AG08396 (cell line): ENCODE measurements at places on chromosomes 13 and 19.

DNA sequence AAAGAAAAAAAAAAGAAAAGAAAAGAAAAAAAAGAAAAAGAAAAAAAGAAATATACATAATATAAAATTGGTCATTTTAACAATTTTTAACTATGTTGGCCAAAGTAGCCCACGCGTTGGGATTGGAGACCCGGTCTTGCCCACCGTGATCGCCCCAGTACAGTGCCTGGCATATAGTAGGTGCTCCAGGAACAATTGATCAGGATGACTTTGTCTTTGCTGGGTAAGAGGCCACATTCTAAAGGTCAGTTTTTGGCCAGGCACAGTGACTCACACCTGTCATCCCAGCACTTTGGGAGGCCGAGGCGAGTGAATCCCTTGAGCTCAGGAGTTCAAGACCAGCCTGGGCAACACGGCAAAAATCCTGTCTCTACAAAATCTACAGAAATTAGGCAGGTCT is 3.8 kb upstream of the ANGPTL4 start:
- DNase-seq: no peak

GRCh38 chr13:87680298-87680697 is 9.1 kb downstream of the SLITRK5 start:
- DNase-seq: no peak

DNA sequence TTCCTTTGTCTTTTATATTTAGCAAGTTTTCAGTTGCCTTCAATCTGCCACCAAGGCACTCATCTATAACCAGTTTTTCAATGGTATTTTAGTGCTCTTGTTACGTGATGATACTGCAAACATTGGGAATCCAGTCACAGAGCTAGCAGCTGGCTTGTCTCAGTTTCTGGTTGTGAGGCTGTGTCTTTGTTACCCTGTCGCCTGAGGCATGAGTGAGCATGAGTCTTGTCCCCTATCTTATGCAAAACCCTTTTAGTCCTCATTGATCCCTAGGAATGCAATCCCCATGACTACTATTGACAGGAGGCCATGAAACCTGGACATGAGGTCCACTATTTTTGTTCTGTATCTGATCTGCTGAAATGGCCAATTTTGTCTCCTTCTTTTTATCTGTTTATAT is 391.0 kb downstream of the LMO7 start:
- no peak for DNase-seq

GRCh38 chr13:34640993-34641330 is 301.1 kb upstream of the NBEA start:
- no peak for DNase-seq

- DNase-seq: no peak
Observed at GRCh38 chr13:45792827-45793303, 58.7 kb downstream of the SIAH3 start.

DNA sequence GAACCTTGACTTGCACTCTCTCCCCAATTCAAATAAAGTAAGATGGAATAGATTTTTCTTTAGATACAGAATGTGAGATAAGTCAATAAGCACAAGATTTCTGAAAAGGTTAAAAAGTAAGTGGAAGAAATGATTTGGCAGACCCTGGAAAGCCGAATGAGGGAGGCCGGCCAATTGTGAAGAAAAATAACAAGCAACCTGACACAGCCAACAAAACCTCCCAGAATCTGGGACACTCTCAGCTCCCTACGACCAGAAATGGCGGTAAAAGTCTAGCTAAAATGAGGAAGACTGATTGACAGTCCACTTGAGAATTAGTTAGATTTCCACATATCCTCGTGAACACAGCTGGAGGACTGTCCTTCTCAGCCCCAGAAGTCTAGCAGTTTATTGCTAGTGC is 85.4 kb downstream of the KLF12 start:
- no peak for DNase-seq

GRCh38 chr13:37769078-37769477 is 100.5 kb downstream of the TRPC4 start:
- DNase-seq: no peak

DNA sequence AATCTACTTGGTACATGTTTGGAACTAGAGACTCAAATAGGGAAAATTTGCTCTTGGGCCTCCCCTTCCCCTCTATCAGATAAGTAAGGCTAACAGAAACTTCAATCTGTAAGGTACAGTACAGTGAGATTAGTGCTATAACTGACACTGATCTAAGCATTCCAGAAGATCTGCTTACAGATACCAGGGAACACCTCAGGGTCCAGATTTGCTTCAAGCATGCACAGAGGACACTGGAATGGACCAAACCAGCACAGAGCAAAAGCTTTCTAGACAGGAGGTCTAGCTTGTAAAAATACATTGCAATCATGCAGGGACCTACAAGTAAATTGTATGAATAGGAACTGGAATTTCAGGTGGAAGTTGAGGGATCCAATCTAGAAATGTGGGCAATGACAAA is 16.4 kb downstream of the DIAPH3 start:
- DNase-seq: no peak

GRCh38 chr19:44719262-44719701 is 20.3 kb downstream of the CEACAM16 start:
- no peak for DNase-seq

- DNase-seq: peak; percentile 22
Observed at GRCh38 chr13:76836311-76836710, 49.9 kb downstream of the KCTD12 start.

- DNase-seq: peak; percentile 55
Observed at GRCh38 chr13:100694722-100695508, 20.3 kb upstream of the TMTC4 start.

DNA sequence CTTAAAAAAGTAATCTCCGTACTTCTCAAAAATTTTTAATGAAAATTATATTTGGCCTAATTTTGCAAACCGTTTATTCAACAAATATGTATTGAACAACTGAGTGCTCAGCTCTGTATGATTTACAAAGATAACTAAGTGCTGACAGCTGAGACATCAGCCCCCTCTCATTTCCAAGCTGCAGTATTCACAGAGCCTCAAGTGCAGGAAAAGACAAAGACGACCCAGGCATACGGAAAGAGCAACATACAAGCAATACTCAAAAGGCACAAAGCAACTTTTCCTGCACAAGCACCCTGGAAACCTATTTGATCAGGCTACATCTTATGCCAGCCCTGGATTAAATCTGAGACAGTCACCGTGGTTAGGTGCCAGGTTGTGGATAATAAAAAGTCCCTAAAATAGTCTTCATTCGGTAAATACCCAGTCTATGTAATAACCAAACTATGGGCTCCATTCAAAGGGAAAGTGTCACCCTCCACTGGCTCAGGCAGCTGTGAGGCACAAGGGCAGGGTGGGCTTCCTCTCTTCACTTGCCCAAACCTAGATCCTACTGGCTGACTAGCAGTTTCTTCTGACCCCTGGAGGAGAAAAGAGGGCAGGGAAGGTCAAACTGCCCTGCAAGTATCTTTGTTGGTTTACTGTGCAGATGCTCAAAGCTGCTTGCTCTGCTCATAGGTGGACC is 65.5 kb downstream of the TBC1D4 start:
- no peak for DNase-seq

GRCh38 chr13:105925496-105925895 is 610.0 kb downstream of the EFNB2 start:
- no peak for DNase-seq

GRCh38 chr13:102251817-102252216 is 150.0 kb downstream of the FGF14 start:
- DNase-seq: no peak

- DNase-seq: no peak
Observed at GRCh38 chr13:32264407-32264806, 50.8 kb downstream of the ZAR1L start.

- DNase-seq: peak; percentile 38
Observed at GRCh38 chr13:30679483-30680330, 55.6 kb upstream of the ALOX5AP start.

DNA sequence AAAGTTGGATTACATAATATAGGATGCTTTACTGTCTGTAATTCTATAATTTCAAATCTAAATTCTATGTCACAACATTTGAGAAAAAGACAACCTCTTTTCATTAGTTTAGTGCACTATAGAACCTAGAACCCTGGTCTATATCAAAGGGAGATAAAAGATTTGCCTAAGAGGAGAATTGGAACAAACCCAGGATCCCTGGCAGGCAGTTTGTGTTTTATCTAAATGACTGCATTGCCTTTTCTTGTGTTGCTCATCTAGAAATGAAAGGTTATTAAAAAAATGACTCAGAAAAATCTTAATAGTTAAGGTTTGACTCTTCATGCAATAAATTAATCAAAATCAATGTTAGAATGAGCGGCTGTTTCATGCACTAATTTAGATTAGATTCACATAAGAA is 96.7 kb downstream of the PCDH9 start:
- no peak for DNase-seq

DNA sequence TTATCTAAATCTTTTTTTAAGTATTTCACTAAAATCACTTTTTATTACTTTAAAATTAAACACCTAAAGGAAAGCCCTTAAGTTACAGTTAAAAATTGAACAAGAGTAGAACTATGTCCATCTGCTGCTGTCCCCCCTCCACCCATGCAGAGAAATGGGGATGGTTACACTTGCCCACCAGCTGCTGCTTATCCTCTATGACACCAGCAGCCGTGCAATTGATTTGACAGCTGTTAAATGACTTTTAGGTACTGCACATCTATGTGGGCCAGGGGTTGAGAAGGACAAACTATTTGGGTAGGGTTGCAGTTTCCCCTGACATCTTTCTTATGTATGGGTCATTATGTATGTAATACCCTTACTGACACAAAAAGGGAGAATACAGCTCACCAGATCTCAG is 77.2 kb downstream of the TBC1D4 start:
- no peak for DNase-seq

DNA sequence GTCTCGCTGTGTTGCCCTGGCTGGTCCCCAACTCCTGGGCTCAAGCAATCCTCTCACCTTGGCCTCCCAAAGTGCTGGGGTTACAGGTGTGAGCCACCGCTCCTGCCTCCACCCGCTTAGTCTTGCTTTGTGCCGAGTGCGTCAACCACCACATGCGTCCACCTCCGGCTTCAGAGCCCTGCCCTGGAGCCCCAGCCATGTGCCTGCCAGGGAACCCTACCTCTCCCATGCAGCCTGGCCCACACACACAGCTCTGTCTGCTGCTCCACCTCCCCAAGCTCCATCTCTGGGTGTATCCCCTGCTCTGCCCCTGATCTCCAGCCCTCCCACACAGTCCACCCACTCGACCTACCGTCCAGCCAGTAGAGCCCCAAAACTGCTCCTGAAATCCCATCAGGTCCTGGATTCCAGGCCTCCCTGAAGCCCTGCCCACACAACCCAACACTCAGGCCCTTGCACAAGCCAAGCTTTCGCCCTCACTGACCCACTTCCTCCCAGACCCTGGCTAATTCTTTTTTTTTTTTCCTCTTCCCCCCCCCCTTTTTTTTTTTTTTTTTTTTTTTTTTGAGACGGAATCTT is 9.6 kb downstream of the CYP2F1 start:
- no peak for DNase-seq

- no peak for DNase-seq
Observed at GRCh38 chr13:110665491-110666254, 40.2 kb downstream of the CARS2 start.

DNA sequence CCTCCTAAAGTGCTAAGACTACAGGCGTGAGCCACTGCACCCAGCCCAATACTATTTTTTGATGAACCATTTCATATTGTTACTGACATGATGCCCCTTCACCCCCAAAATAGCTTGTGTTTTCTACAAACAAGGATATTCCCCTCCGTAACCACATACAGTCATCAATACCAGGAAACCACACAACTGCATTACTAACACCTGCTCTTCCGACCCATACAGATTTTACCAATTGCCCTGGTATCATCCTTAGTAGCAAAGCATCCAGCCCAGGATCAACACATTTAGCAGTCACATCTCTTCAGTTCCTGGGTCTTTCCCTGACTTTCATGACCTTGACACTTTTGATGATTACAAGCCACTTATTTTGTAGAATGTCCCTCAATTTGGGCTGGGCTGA is 33.6 kb downstream of the KCTD15 start:
- DNase-seq: no peak

DNA sequence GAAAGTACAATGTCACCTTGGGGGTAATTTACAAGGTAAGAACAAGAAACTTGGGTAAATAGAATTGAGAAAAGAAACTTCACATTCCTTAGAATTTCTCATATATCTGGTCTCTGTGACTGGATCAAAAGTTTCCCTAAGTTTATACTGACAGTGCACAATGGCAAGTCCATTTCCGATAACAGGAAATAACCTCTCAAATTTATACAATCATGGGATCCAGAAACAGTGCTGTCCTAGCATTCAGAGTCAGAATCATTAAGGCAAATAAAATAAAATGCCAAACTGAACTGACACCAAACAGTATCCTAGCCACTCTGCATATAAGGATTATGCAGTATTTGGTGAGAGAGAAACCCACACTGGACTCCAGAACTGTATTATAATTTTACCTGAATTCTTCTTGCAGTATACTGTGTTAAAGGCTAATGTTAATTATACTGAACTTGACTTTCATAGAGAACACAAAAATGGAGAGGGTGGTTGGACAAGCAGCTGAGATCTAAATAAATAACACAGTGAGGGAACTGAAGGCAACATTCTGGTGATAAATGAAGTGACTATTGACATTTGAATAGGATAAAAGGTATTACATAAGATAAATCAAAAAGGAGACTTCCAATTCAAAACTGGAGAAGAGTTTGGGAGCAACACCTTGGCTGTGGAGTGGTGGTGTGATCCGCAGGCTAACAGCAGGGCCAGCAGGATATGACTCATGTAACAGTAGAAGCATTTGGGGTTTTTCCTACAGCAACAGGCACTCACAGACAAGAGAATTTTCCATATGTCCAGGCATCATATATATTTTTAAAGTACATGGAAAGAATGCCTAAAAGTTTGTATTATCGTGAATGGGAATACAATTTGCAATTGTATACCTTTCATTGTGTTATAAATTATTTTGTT is 932.5 kb upstream of the MIR17HG start:
- DNase-seq: peak; percentile 61

- DNase-seq: no peak
Observed at GRCh38 chr19:5050067-5050656, 81.2 kb downstream of the KDM4B start.

DNA sequence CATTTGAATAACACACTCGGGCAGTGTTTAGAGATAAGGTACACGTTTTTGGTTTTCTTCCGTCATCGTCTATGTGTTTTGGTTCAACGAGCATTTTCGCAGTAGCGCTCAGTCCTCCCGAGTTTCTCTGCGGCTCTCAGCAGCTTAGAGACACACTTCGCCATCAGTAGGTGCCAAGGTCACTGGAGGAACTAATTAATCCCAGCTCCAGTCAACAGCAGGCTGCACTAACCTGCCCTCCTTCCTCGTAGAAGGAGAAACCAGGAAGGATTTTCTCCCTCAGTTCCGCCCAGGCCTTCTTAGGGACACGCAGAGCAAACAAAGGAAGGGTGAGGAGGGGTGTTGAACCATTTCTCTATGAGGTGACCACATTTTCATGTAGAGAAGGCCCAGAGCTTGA is 12.6 kb downstream of the MBNL2 start:
- DNase-seq: no peak

DNA sequence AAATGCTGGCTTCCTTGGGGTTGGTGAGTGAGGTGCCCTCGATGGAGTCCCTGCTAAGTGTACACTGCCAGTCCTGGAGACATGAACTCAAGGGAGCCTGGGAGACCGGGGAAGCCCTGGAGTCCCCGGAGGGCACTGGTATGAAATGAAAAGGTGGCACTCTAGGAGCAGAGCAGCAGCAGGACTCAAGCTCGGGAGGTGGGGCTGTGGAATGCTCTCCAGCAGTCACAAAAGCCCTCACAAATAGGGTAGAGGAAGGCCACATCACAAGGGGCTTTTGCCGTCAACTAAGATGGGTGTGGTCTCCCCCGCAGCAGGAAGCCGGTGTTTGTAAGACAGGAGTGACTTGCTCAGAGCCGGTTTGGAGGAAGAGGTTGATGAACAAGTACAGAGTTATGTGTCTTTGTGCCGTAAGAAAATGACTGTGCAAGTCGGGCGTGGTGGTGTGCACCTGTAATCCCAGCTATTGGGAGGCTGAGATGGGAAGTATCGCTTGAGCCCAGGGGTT is 19.3 kb downstream of the CCNE1 start:
- no peak for DNase-seq
